Epithelial cell of prostate (primary cell): ENCODE measurements at places on chromosomes 13 and 19.

DNA sequence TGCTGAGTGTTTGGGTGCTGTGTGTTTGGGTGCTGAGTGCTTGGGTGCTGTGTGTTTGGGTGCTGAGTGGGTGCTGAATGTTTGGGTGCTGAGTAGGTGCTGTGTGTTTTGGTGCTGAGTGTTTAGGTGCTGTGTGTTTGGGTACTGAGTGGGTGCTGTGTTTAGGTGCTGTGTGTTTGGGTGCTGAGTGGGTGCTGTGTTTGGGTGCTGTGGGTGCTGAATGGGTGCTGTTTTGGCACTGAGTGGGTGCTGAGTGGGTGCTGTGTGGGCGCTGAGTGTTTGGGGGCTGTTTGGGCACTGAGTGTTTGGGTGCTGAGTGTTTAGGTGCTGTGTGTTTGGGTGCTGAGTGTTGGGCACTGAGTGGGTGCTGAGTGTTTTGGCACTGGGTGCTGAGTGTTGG, 48.5 kb upstream of the F7 start:
- DNase-seq = no peak

DNA sequence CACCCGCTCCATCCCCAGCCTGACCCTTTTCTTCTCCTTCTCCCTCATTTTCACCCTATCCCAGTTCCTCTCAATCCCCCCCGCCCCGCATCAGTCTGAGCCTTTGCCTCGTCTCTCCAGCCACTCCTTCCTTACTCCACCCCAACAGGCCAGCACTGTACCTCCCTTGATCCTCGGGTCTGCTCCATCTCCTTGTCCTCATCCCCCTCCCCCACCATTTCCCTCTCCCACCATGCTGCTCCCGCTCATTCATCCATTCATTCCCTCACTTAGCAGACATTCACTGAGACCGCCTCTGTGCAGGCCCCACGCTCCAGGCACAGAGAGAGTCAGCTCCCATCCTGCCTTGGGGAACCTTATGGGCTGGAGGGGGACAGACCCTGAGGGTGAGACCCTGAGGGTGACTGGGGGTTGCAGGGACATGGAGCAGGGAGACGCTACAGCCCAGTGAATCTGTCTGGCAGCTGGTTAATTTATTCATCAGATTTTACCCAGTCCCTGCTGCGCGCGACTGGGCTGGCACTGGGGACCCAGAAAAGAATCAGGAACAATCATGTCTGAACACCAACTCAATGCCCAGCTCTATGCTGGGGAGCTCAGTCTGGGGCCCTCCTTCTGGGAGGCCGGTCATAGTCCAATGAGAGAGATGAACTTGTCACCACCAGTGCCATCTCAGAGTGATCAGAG, 881 bp downstream of the ARHGAP33 start:
- no peak for DNase-seq

DNA sequence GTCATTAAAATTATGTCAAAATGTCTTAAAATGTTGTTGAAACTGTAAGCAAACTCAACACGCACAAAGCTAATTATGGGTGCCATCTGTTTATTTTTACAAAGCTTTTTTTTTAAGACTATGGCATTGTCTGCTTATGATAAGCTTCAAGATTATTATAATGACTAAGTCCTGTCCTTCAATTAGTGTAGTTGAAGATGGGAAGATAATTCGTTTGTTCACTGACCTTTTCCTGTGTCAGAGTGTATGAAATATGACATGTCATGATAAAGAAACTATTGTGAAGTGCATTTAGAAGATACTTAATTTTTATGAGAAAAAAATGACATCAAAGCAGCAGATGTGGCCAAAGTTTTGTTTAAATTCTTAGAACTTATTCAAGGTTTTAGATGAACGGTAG, 211.3 kb downstream of the PCCA start:
- no peak for DNase-seq

DNA sequence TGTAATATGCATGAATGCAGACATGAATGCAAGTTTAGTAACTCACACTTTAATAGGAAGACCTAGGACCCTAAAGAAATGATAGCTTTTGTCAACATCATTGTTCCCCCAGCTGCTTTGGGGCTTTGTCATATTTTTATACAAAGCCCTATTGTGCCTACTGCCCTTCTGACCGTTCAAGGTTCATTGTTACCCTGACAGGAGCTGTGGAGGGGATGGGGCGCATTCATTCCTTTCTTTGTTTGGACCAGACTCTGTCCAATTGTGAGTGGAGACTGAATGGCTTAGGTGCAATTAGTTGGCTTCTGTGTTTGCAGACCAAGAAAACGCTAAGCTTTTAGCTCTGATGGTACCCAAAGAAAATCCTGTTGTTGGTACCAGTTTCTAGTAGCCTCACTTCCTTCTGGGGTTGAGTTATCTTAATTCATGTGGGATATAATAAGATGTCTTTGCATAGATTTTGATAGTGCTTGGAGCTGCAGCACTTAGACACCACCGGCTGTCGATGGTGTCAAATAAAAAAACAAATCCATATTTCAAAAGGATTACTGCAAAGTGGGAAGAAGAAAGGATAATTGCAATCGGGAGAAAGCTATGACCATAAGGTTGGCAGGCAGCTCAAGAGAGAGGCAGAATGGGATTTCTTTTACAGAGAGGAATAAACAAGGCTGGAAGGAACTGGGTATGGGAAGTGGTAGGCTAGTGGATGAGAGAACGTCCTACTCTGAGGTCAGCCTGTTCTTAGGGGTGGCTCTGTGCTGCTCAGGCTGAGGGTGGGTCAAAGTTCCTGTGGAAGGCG, 133.9 kb upstream of the TMTC4 start:
- no peak for DNase-seq

DNA sequence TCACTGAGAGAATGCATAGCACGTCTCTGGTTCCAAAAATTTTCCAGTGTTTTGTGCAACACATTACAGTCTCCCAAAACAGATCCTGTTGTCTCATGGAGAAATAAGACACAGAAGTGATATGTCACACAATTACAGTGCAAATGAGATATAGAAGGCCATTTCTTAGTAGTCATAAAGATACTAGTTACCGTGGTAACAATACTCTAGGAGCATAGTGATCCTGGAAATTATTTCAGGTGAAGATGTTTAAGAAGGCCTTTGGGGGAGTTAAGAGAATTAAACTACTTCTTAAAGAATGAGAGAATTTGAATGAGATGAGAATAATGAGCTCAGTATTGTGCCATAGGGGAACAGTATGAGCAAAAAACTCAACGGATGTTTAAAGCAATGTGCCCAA, 628.0 kb upstream of the MIR17HG start:
- DNase-seq = no peak

- no peak for DNase-seq
These were observed 3.9 kb upstream of the FUT6 start for GRCh38 chr19:5843295-5843927.

DNA sequence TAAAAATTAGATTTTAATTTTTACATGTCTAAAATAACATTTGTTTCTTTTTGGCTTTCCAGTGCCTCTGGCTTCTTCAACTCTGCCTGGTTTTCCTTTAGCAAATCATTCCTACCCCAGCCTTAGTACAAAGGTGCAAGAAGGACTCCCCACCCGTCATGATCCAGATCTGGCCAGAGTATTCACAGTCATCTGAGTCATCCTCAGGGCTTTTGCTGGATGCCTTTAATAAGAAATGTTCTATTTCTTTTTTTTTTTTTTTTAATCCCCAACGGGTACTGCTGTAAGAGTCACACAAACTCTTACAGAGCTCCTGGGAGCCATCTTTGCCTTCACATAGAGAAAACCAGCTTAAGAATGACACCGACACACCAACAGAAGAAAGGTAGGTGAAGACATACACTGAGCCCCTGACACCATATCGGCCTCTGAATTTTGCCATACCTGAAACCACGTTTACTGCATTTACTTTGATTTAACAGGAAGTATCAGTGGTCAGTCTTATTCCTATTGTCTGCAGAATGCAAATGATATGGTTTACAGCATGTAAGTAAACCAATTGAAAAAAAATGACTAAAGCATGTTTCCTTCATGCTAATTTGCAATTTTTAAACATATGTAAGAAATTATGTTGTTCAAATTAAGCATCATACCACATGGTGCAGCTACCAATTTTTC, 184.4 kb downstream of the NALCN start:
- DNase-seq = no peak

DNA sequence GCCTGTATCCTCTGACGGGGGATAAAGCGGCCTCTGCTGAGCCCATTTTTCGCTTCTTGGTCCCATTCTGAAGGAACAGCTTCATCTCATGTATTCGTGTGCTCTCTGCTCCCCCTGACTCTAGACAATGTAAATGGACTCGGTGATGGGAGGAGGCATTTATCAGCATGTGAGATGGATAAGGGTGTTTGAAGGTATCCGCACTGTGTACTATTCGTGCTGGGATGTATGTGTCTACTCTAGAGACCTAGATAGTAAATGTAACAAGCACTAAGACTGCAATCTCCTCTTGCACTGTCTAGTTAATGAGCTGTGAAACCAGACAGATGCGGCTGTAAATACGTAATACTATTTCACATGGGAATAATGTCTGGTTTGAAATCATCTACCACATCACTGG, 134.6 kb upstream of the ARGLU1 start:
- no peak for DNase-seq

DNA sequence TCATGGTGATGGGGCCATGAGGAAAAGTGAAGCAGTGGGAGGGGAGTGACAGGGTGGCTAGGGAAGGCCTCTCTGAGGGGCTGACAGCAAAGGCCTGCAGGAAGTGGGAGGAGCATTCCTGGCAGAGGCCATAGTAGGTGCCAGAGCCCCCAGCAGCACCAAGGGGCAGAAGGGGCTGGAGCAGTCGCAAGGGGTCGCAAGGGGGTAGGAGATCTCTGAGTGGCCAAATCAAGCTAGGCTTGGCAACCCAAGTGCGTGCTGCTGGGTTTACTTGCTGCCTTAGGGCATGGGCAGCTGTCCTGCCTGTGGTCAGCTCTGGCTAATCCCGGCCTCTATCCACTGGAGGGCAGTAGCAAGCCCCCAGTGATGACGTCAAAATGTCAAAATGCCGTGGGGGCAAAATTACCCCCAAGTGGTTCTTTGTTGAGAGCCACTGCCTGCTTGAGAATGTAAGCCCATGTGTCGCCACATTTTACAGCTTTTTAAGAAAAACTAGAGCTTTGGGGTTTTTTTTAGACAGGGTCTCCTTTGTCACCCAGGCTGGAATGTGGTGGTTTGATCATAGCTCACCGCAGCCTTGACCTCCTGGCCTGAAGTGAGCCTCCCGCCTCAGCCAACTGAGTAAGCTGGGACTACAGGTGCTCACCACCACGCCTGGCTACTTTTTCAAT, 11.8 kb downstream of the CCDC97 start:
- DNase-seq = no peak

DNA sequence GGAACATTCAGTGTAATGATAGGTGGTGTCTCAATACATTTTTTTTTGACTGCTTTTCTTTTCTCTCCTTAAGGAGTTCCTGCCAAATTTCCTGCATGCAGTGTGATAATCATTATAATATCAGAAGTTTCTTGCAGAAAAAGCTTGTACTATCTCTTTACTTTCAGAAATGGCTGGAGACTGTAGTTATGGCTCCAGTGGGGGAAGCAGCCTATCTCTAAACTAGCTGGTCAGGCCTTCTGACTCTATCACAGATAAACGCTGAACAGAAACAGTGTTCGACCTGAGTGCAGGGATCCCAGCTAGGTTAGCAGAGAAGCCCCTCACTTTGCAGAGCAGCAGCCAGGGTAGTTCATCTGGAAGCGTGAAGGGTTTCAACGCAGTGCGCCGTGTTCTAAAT, 1.9 kb downstream of the CCNE1 start:
- DNase-seq = no peak
